ENCODE measurements at places on chromosomes 1 and 21.

DNA sequence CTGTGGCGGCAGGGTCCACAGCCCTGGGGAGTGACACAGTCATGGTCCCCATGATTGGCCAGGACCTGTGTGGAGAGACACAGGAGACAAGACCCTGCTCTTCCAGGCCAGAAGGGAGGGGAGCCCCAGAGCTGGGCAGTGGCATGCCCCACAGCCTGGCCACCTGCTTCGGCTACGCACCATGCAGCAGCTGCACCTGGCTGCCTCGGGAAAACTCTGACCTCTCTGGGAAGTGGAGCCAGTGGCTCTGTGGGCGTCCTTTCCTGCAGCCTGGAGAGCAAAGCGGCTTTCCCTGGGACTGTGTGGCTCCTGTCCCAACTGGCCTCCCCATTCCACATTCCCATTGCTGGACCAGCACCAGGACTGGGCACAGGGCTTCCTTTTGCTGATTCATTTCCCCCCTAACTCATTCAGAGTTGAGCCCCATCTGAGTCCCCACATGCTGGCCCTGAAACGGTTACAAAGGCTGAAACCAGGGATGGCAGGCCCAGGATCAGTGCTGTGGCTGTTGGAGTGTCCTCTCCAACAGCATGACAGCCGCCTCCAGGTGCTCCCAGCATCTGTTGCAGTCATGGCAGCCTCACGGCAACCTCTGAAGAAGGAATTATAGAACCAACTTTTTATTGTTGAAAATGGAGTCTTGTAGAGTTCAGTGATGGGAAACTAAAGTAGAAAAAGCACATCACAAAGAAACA lies 15.0 kb downstream of the OXCT2 start:
- DNase-seq, result no peak

- no peak for DNase-seq
Measured at GRCh38 chr1:244893836-244894235, 29.5 kb upstream of the HNRNPU start.

GRCh38 chr1:107494061-107494460 lies 353.2 kb downstream of the NTNG1 start:
- no peak for DNase-seq

DNA sequence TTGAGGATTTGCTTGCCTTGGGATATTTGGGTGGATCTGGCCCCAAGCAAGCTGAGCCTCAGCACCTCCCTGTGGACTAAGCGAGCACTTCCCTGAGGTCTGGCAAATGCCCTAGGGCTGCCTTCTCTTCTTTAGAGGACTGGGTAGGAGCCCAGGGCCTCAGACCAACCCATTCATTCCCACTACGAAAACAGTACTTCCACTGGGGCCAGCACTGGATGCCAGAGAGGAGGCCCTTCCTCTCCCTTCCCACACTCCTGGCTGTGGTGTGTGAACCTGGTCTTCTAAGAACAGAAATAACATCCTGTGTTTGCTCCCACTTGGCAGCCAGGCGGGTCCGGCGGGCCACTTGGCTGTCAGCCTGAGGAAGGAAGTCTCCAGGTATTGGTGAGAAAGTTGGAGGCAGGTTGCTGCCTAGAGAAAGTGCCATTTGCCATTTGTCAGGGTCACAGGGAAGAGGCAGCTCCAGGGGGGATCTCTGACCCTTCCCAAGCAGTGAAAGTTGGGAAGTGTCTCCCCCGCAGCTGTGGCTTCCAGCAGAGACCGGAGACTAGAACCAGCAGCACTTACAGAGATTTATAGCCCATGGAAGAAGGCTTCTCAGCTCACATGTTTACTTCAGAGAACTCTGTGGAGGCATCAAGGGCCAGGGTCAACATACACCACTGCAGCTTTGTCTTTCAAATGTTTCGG lies 323.5 kb downstream of the SIPA1L2 start:
- no peak for DNase-seq

GRCh38 chr1:150560011-150560438 lies 10.8 kb downstream of the ADAMTSL4 start:
- peak; percentile 70 for DNase-seq

DNA sequence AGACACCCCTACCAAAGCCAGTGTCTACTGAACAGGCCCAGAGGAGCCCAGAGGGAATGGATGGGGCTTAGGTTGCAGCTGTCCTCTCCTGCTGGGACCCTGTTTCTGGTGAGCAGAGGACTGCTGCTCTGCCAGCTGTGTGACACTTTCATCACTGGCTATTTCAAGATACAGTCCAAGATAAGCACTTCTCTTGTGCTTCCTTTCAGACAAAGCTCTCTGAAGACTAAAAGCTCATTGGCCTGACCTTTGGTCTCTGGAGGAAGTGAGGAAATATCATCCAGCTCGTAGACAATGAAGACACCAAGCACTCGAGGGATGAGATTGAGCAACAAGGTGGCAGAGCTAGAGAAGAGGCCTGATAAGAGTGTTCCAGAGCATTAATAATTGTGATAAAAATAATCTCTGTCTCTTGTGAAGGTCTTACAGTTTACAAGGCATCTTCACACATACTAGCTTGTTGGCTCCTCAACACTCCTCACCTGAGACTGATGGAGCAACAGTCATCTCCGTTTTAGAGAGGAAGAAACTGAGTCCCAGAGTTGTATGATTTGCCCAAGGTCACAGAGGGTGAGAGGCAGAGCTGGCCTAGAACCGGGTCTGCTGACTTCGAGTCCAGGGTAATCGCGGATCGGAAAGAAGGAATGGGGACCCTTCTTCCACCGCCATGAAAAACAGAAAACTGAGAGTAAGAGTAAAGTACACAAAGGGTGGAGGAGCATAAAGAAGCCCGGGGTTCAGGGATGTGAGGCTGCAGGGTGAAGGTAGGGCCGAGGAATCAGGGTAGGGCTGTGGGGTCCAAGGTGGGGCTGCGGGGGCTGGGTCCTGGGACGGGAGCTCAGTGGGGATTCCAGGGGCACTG lies 666 bp downstream of the PAFAH2 start:
- no peak for DNase-seq

- DNase-seq, result no peak
Measured at GRCh38 chr1:179042087-179042486, 16.4 kb downstream of the FAM20B start.

DNA sequence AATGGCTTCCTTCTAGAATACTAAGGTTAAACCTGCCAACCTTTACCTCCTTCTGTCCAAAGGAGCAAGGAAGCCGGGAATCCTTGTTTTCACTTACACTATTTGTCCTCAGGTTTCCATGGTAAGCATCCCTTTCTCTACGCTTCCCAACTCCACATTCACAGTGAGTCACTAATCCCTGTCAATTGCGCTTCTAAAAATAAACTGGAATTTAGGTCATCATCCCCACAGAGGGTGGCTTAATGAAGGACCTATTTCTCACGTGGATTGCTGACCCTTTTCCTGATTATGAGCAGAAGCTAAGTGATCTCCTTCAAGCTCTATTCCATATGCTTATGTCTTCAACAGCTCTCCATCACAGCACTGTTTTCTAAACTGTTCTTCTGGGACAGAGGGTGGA lies 39.9 kb upstream of the ABCA4 start:
- no peak for DNase-seq

GRCh38 chr1:44084998-44085675 lies 33.5 kb upstream of the KLF17 start:
- no peak for DNase-seq

GRCh38 chr1:18109756-18110597 lies 2.4 kb downstream of the IGSF21 start:
- DNase-seq, result no peak

DNA sequence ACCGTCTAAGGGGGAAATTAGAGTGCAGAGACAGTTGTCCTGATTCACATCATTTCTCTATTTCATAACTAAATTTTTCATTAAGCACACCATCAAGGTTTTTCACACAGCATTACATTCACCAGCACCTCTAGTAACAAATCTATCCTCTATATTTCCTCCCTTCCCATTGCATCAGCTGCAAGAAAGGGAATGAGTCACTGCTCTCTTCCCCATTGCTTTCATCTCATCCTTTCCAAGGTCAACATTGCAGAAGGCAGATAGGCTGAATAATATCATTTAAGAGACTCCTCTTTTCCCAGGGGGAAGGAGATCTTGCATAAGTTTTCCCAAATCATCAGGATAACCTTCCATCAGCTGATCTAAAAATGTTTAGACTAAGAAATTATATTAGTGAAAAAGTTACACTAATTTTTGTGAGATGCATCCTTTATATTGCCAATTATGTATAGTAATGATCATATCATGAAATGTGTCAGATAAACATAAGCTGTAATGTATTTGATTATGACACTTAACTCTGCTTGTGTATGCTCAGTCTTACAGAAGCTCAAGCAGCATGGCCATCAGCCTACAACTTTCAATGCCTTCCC lies 4.3 kb downstream of the INTS7 start:
- no peak for DNase-seq

DNA sequence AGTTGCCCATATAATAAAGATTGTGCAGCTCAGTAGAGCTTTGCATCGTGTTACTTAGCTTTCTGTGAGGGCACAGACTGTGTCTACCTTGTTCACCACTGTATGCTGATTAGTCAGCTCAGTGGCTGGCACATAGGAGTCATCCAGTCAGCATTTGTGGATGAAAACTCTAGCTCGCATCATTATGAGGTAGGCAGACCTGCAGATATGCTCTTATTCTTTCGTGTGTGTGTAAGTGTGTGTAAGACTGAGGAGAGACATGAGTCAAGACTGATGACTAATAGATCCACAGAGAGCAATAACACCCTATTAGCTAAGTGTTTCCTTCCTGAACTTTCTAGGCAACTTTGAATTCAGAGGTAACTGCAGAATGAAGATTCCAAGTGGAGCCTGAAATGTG lies 17.1 kb downstream of the TTF2 start:
- DNase-seq, result no peak

DNA sequence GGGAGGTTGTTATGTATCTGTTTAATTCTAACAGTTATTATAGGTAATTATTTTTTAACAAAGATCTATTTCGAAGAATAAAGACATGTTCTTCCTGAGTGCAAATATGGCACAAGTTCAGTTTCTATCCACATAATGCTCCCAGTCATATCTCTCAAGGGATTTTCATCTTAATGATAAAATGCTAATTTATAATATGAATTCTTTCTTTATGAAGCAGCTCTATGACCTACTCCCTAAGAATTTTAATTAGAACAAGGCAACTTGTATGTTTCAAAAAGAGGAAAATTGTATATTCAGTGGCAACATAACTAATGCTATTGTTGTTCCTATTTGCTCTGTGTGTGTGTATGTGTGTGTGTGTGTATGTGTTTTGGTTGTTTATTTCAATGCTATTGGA lies 1222.1 kb upstream of the NCAM2 start:
- no peak for DNase-seq

DNA sequence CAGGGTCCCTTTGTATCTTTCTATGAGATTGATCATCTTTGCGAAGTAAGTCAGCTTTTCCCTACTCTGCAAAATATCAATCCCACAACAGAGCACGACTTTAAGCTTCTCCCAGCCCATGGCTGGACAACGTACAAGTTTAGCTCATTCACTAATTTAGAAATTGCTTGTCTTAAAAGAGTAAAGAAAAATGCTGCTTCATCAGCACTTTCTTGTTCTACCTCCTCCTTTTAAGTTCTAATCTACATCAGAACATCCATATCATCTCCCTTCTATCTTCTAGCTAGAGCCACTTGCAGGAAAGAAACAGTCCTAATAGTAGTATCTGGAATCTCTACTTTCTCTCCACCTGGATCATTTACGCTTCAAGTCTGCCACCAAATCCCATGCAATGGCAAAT lies 441.2 kb upstream of the ESRRG start:
- DNase-seq, result no peak

DNA sequence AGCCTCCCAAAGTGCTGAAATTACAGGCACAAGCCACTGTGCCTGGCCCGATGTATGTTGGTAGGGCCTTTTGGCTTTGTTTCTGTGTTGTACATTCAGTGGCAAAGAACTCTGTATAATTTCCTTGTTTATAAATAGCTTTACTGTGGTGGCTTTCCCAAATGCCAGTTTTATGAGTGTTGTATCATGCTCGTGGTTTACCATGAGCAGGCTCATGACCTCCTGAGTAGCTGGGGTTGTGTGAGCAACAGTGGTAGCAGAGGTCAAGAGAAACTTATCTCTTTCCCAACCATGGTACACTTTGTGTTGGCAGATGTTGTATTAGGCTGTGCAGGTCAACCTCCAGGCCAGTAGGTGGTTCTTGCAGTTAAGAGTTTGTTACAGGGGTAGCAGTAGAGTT lies 420.4 kb upstream of the BEND5 start:
- DNase-seq, result no peak

- no peak for DNase-seq
Measured at GRCh38 chr1:220784751-220785150, 2.0 kb upstream of the MTARC1 start.

- peak; percentile 71 for DNase-seq
Measured at GRCh38 chr1:110003747-110004428, 19.3 kb downstream of the AHCYL1 start.

- peak; percentile 44 for DNase-seq
Measured at GRCh38 chr1:151060007-151060656, at the start of gene MLLT11. TSS of gene MLLT11 (plus strand) at chr1:151060397. CDS start at chr1:151067225, 6,828 bp downstream.

DNA sequence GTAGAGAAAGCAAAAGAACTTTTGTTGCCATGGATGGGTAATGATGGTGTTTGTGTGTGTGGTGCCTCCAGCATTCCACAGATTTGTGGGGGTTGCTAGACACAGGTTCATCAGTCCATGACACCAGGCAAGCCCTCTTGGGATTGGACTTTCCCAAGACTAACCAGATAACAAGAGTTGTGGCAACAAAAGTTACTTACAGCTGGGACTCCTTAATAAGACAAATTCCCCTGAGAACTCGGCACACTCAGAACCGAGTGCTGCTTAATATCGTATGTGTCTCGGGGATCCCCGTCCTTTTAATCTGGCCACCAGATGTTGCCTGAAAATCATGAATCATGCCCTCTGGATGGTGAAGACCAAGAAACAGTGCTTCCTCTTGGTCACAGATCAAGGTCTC lies 193.3 kb downstream of the AJAP1 start:
- DNase-seq, result no peak

GRCh38 chr1:196890668-196891067 lies 2.8 kb downstream of the CFHR4 start:
- no peak for DNase-seq

DNA sequence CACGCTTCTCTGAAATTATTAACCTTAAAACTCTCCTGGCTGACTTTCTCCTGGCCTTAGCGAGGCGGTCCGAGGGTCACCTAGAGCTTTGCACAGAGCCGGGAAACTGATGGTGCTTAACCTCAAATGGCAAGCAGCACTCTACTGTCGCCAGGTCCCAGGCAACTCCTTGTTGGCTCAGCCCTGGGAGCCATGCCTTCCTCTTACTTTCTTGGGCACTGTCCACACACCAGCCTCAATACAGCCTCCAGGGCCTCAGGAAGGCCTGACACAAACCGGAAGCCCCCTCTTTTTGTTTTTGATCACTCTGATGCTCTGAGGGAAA lies 3.8 kb downstream of the TRABD2B start:
- no peak for DNase-seq

DNA sequence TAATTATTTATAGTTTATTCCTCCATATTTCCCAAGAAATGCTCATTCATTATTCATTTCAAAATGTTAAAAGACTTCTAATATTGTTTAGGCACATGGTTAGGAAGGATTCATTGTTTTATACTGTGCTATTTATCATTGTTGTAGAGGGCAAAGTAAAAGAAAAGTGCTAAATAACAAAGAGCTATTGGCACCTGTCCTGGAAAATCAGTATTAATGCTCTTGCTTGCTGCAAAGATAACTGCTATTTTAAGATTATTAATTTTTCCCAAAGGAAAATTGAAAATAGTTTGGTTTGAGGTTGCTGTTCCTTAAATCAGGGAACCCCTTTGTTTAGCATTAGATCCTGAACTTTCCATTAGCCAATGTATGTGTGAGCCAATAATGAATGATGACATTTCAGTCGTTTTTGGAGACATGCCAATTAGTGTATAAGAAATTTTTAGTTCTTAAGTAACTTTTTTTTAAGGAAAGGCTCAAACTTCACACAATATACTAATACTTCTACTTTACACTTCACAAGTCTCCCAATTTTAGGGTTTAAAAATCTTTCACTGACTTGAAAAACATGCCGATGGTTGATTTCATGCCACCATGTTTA lies 39.9 kb downstream of the EPB41 start:
- DNase-seq, result no peak
